Stimulated activated CD8-positive, alpha-beta memory T cell treated with anti-CD3 and anti-CD28 coated beads, Interleukin-7, amount 100 ng/mL, for 1 hour (primary cell): ENCODE measurements at places on chromosomes 5 and 9.

GRCh38 chr9:127526655-127527559 lies 75.6 kb downstream of the LRSAM1 start:
- DNase-seq: no peak

DNA sequence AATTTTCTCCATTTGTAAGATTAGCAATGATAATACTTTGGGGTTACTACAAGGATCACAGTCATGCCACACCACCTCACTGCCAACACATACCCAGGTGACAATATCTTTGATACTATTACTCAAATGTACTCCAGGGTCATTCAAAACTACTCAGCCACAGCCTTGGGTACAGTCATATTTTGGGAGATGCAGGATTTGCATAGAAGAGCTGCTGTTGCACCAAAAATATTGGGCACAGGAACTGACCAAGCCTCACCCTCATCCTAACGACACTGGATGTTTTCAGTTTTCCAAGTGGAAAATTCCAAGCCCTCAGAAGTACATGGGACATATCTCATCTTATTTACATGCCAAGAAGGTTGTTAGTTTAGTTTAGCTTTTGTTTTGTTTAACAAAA lies 120.9 kb upstream of the C6 start:
- DNase-seq: no peak

- DNase-seq: no peak
Observed at GRCh38 chr5:57889558-57889957, 406.9 kb upstream of the ACTBL2 start.

DNA sequence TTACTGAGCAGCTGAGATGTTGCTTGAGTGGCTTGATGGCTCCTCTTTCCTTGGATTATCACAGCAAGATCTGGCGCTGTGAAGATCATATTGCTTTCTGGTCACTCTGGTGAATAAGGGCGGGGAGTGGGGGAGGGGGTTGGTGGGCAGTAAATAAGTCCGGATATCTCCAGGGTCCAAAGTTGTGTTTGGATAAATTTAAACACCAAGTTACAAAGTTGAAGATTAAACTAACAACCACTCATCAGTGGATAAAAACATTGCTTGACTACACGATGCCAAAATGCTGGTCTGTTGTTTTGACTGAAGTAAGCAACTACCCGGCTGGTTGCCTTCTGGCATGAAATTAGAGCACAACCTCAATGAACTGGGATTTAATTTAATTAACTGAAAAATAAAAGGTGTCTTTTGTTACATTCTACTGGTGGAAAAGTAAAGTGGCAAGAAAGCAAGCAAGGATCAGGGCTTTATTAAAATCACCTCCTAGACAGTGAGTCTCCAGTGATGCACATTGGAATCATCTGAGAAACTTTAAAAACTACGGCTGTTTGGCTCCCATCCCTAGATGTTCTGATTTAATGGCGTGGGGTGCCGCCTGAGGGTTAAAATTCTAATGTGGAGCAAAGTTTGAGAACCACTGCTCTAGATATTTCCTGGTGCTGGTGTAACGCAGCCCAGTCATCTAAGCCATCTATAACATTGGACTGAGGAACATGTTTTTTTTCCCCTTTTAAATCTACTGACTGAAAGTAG lies 86.7 kb upstream of the AGXT2 start:
- no peak for DNase-seq

- no peak for DNase-seq
Observed at GRCh38 chr5:138102454-138103318, 18.9 kb downstream of the WNT8A start.

- DNase-seq: no peak
Observed at GRCh38 chr9:123431581-123431980, 75.6 kb downstream of the CRB2 start.
